Dermis lymphatic vessel endothelial cell (primary cell): ENCODE measurements at places on chromosomes 16 and 17. TPM values are rescaled to one million over a fixed set of nuclear protein-coding genes. Genes with fewer than 3 reads are reported as not detected.

Gene NPIPB13
- 0.43 and 2.0 TPM in 2 replicates for total RNA-seq

Gene SLC13A2
- total RNA-seq: not detected in 2 replicates

Gene FZD2
- 0.17 and 0.22 TPM in 2 replicates for total RNA-seq

Gene CHP2
- not detected in 2 replicates for total RNA-seq

Gene DEXI
- 35.0 and 39.7 TPM in 2 replicates for total RNA-seq

Gene HSPB9
- total RNA-seq: under 0.01 TPM in 1 of 2 replicates, not detected in the other

Gene IRX5
- total RNA-seq: 0.33 and 0.43 TPM in 2 replicates

Gene CMIP
- total RNA-seq: 6.2 and 7.2 TPM in 2 replicates

Gene WNT3
- 0.65 and 0.86 TPM in 2 replicates for total RNA-seq

Gene RAP1GAP2
- total RNA-seq: 0.60 and 1.3 TPM in 2 replicates

Gene PRSS53
- total RNA-seq: 0.33 and 0.43 TPM in 2 replicates

Gene XYLT1
- total RNA-seq: 0.26 and 0.65 TPM in 2 replicates

Gene OR4D1
- total RNA-seq: not detected in 2 replicates

Gene MYL11
- not detected in 2 replicates for total RNA-seq

Gene ATP2C2
- not detected in 2 replicates for total RNA-seq

Gene TBX6
- total RNA-seq: 0.11 and 0.26 TPM in 2 replicates
